ENCODE measurements at places on chromosomes 7 and 10. TPM values are rescaled to one million over a fixed set of nuclear protein-coding genes. Genes with fewer than 3 reads are reported as not detected.

The DLX6 gene
- 0.13 TPM for polyA plus RNA-seq

The PKD1L1 gene
- not detected for polyA plus RNA-seq

The GUSB gene
- polyA plus RNA-seq: 42.4 TPM

The HECW1 gene
- polyA plus RNA-seq: 1.9 TPM

The REPIN1 gene
- polyA plus RNA-seq: 19.7 TPM

DNA sequence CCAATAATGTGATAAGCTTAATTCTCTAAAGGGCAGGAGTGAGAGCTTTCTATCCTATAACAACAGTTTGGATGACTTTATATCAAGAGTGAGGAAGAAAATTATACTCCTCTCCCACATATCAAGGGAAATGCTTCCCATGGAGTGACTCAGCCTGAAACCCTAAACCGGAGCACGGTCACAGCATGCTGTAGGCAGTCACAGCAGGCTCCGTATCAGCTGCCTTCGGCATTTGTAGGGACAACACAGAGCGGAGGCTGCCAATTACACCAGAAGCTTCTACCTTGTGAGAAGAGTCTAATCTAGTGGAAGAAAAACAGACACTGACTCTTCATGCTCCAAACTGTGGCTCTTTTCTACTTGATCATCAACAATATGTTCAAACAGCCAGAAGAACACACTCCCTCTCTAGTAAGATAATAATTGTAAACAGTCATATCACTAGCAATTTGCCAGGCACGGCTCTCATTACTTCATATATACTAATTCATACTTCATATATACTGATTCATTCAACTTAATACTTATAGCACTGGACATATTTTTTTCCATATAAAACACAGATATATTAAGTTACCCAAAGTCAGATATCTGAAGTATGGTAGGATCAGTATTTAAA lies 65.9 kb downstream of the DGKB start:
- DNase-seq: peak; percentile 42

DNA sequence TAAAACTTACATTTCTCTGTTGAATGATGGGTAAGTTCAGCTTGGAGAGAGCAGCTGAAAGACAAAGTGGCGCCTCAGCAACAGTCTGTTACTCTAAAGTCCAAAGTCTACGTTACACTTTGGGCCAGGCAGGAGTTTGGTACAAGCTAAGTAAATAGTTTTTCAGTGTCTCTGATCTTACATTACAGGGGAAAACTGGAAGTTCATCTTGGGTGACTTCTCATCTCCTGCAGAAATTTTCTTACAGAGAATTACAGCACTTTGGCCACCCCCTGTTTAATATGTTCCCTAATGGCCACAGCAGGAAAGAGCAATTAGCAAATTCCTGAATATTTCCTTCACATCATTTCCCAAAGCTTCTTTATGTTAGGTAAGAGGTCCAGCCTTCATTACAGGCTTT lies 67.1 kb downstream of the ABCC2 start:
- DNase-seq: no peak

GRCh38 chr10:69874449-69874848 lies 72.7 kb downstream of the COL13A1 start:
- no peak for DNase-seq

GRCh38 chr7:146875981-146876380 lies 759.4 kb downstream of the CNTNAP2 start:
- no peak for DNase-seq

DNA sequence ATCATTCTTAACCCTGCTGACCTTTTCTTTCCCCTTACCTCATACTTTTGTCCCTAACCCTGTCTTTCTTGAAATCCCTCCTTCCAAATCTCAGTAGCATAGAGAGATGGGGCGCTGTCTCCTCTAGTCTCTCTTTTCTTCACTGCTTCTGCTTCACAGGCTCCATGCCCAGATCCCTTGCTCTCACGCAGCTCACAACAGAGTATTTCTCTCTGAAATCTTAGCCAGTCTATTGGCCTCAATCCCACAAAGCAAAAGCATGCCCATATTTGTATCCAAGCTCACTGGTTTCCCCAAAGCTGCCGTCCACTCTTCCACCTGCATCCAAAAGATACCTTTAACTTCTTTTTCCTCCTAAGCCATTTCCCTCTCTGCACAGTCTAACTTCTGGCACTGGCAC lies 526.8 kb downstream of the PLXDC2 start:
- DNase-seq: no peak

DNA sequence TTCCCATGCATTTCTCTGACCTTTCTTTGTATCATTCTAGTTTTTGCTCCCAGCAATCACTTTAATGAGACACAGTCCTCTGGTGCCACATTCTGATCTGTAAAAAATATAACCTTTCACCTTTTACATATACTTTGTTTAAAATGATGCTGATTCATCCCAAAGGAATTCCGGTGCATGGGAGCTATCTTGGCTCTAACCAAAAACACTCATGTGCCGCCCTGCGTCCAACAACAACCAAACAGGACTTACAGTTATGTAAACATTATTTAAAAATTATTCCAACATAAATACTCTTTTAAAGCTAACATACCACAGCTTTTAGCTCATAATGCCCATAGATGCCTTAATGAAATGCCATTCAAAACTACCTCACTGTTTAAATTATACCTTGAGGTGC lies 7.7 kb upstream of the OPALIN start:
- DNase-seq: no peak

GRCh38 chr10:8181496-8182157 lies 127.1 kb downstream of the GATA3 start:
- DNase-seq: no peak

DNA sequence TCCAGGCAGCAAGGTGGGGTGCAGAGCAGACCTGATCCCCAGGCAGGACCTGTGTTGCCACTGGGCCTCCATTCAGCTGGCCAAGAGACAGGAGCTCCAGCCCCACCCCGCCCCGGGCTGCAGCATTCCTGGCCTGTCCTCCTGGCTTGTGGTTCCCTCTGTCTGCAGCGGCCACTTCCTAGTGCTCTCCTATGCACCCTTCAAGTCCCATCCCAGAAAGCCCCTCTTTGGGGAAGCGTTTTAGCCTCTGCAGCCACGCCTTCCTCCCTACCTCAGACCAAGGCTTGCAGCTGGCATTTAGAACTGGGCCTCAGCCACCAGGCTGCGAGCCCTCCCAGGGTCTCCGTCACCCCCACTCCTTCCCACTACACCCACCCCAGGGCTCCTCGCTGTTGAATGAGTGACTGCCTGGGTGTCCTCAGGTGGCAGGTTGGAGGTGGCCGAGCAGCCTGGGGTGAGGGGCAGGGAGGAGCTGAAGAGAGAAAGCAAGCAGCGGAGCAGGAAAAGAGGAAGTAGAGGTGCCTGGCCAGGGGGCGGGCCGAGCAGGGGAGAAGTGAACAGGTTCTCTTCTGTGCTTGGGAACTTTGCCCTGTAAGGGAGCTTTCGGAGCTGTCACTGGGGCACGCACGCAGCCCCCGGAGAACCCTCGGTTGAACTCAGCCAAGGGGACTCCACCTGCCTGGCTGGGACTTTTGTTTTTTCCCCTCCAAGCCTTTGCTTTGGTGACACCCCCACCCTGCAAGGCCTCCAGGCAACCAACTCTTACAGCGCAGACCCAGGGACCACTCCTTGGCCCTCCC lies 109.1 kb upstream of the TNRC18 start:
- peak; percentile 84 for DNase-seq

DNA sequence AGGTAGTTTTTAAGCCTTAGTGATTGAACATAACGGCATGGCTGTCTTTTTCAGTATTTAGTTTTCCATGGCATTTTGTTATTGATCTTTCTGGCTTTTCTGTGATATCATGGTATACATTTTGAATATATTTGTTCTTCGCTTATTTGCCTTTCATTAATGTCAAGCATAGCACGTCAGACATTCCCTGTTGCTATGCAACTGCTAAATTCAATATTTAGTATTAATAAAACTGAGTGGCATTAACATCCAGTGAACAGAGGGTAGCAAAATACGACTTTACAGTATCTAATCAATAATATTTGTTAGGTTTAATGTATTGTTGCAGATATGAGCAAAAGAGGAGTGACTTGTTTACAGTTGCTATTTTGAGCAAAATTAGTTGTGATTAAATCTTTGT lies 72.5 kb downstream of the LCOR start:
- DNase-seq: no peak

GRCh38 chr10:3904419-3904960 lies 119.5 kb upstream of the KLF6 start:
- no peak for DNase-seq

All from aorta (tissue), 5 donors.